ENCODE measurements at places on chromosomes 2 and 18. TPM values are rescaled to one million over a fixed set of nuclear protein-coding genes. Genes with fewer than 3 reads are reported as not detected.

DNA sequence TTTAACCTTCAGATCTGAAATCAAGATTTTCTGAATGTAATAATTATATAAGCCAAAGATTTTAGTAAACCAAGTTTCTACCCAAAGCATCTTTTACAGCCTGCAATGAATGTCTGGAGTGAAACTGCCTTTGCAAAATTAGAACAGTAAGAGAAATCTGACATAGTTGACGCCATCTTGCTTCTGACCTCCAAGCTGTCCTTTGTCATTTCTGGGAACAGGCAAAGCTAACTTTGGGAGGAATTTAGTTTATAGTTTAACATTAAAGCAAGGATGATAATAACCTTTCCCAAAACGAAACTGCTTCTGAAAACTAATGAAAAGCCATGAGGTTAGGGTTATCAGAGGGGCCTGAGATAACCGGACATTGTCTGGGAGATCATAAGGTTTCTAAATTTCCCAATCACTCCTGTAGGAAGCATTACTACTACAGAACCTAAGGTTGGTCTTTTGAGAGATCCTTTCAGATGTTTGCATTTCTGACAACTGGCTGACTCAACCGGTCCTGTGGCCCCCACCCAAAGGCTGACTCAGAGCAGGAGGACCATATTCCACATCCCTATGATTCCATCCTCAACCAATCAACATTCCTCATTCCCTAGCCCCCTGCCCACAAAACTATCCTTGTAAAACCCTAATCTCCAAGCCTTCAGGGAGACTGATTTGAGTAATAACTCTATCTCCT lies 124.5 kb downstream of the TMEM131 start:
- DNase-seq: no peak

- no peak for DNase-seq
Observed at GRCh38 chr2:65075176-65075575, 19.0 kb downstream of the CEP68 start.

DNA sequence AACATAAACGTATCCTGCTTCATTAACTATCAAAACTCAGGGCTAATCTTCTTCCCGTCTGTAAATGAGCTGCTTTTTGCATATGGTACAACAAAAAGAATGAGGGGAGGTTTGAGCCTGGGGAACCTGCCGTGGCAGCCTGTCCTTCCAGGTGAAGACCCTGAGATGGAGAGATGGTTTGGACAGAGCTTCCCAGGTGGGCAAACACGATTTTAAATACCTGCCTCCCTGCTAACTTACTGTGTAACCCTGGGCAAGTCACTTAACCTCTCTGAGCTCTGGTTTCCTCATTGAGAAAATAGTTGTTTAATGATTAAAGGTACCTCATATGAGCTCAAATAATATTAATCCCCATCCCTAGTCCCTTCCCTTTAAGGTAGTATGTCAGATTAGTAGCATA lies 9.0 kb downstream of the EMX1 start:
- no peak for DNase-seq

DNA sequence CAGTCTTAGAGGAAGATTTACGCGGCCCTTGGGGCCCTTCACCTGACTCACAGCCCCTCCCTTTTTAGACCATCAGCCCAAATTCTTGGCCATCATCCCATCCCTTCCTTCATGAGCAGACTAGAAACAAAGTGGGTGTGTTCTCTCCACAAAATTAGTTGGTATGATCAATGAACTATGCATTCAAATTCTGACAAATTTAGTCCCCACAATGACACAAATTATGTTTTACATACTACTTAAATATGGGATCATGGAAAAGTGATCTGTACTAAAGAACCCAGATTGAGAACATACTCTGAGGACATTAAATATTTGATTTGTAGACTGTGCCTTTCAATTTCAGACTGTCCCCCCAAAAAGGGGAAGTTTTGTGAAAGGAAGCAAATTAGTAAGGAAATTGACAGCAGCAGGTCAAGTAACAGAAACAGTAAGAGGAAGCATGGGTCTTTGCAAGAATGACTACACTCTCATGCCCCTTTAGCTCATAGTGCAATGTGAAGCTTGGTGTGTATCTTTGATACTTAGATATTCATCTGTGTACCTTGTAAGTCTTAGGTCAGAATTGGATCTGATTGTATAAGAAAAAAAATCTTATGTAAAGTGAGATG lies 2.2 kb upstream of the MAPRE2 start:
- no peak for DNase-seq

The GALNT3 gene
- 0.97 TPM for polyA plus RNA-seq

The RAB17 gene
- 4.1 TPM for polyA plus RNA-seq

The CTAGE1 gene
- not detected for polyA plus RNA-seq

All from forelimb muscle (tissue), 1 donor.